MV-4-11 (cell line): ENCODE measurements at places on chromosomes 3 and 15.
A peak's percentile ranks its signal among the peaks of the same experiment; 100 is the strongest.

- DNase-seq = no peak
Observed at GRCh38 chr3:72797773-72798543, 50.3 kb downstream of the SHQ1 start.

- DNase-seq = no peak
Observed at GRCh38 chr3:102006812-102007485, 157.6 kb downstream of the NFKBIZ start.

- DNase-seq = peak; percentile 86
Observed at GRCh38 chr3:194843556-194843955, 157.9 kb downstream of the FAM43A start.

GRCh38 chr3:188270423-188270972, 116.5 kb downstream of the LPP start:
- peak; percentile 73 for DNase-seq

GRCh38 chr3:138371070-138371965, 22.9 kb downstream of the MRAS start:
- peak; percentile 92 for DNase-seq

- DNase-seq = no peak
Observed at GRCh38 chr3:8503461-8503860, 1.8 kb downstream of the LMCD1 start.

DNA sequence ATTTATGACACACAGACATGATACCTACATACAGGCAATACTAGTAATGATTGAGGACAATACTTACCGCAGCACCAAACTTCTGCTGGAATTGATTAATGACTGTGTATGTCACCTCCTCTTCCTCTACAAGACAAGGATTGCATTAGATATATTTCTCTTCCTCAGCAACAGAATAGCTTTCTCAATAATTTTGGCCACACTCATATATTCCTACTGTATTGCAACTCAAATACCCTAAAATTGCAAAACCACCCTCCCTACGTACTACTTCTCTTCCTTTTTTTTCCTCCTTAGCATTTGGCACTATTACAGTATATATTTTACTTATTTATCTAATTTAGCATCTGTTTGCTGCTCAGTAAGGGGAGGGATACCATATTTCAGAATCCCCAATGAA, 14.8 kb downstream of the EXD1 start:
- peak; percentile 95 for DNase-seq

- no peak for DNase-seq
Observed at GRCh38 chr3:23480329-23480714, 277.2 kb downstream of the UBE2E2 start.

DNA sequence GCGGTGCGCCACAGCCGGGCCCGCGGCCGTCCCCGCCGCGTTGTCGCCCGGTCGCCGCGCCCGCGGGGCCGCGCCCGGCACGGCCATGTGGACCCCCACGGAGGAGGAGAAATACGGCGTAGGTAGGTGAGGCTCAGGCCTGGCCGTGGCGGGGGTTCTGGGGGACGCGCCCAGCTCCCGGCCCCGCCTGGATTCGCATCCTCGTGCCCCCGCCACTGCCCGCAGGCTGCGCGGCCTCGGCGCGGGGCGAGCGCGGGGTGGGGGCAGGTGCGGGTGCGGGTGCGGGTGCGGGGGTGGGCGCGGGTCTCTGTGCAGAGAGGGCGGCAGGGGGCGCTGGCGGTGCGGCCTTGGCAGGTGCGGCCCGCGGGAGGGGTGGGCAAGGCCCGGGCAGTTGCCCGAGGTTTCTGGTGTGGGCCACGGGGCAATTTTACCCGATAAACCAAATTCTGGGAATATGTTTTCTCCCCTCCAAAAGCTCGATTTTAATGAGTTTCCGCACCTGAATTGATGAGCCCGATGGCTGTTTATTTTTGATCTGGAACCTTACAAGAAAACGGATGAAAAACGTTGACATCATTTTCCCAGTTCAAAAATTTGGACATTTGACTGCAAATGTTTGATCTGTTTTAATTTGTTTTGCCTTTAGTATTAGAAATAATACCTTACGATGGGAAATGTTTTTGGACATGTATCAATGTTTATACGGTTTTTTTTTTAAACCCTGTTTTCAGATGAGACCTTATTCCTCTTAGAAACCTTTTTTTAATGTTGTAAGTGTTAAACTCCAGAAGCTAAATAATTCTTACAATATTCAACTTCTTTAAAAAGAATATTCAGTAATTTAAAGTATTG, 678 bp downstream of the DOCK3 start:
- DNase-seq = no peak

DNA sequence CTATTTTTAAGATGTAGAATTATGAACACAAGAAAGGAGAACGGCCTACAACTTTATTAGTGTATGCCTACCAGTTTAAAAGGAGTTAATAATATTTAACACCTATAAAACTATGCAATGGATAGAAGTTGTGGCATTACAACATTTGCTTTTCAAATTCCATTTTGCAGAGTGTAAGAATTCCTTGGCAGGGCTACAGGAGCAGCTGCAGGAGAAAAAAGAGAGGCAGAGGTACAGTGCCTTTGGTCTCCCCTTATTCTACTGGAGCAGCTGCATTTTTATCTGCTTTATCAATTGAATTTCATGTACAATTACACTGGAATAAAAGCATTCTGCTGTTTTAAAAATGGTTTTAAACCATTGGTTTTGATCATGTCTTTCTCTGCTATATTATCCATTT, 145.7 kb upstream of the KCNH8 start:
- no peak for DNase-seq

GRCh38 chr3:123096731-123097130, 29.9 kb downstream of the PDIA5 start:
- no peak for DNase-seq
